ENCODE measurements at places on chromosomes 12 and 14. TPM values are rescaled to one million over a fixed set of nuclear protein-coding genes. Genes with fewer than 3 reads are reported as not detected.

MMP19 gene
- 2.2 TPM for total RNA-seq

EML5 gene
- 0.13 TPM for total RNA-seq

ALG10B gene
- total RNA-seq = 4.1 TPM

CD163L1 gene
- 0.78 TPM for total RNA-seq

BMP4 gene
- total RNA-seq = 2.5 TPM

- DNase-seq = no peak
These were observed 1.5 kb upstream of the ZDHHC22 start for GRCh38 chr14:77143071-77143470.

DNA sequence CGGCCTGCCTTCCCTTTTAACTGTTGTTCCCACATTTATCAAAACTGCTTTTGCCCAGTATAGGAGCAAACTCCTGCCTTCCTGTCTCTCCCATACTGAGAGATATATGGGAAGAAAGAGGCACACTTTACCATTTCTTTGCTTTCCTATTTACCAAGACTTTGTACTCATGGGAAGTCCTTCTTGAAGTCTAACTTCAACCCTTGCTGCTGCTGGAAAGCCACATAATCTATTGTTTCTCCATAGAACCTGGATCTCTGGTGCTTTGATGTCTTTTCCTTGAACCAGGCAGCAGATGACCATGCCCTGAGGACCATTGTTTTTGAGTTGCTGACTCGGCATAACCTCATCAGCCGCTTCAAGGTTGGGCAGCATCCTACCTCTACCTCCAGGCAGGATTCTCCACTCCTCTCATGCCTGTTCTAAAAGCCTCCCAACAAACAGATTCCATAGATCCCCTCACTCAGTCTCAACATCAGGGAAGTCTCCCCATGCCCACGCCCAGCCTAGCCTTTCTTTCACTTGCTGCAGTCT lies 18.4 kb downstream of the PPP1R1A start:
- no peak for DNase-seq

DNA sequence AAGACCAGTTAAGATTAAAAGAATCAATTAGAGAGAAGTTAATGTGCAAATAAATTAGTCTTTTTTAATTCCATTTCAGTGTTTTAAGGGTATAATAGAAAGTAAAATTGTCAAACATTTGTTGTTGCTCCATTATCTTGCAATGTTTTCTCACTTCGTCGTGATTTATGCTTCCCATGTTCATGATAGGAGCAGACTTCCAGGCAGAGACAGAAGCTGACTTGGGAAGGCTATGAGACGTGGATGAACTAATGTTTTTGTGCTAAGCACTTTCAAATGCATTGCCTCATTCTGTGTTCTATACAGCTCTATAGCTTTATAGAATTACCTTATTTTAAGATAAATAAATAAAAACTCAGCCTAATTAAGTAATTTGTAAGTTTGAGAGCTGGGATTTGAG lies 226.2 kb downstream of the PIK3C2G start:
- no peak for DNase-seq

DNA sequence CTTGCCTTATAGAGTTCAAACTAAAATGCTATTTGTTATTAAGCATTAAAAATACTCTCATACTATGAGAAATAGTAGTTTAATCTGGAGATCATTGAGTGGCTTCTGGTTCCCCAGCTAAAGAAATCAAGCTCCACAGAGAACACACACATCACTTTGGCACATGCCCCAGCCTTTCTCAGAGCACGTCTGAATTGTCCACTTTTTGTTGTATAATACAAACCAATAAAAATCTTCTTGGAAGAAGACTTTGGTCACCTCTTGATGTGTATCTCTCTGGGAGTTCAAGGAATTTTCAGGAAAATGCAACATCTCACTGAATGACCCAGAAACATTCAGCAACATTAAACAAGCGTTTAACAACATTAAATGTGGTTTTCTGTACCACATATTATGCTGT lies 413.9 kb downstream of the GALC start:
- no peak for DNase-seq

DNA sequence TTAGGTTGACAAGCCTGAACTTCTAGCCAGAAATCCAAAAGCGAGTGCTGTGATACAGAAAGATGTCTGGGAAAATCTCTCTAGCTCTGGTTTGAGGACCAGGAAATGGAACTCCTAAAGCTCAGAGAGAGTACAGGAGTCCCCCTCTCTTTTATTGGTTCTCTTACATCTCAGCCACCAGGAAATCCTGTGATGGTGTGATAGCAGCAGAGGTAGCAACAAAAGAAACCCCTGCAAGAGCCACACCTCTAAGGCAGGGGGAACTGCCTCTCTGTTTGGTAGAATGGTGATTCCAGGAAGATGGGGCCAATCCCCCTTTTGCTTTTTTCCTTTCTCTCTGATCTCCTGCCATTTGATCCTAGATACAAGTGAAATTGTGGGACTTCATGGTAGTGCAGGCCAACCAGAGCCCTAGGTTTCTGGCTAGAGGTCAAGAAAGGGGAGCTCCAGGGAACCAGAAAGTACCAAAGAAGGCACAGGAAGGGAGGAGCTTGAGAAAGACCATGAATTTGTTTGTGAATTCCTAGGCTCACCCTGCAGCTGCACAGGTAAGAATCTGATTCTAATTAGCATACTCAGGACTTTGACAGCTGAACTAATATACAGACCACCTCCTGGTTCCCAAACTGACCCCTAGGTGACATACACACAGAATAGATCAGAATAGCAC lies 88.5 kb downstream of the PAPLN start:
- DNase-seq = no peak

DNA sequence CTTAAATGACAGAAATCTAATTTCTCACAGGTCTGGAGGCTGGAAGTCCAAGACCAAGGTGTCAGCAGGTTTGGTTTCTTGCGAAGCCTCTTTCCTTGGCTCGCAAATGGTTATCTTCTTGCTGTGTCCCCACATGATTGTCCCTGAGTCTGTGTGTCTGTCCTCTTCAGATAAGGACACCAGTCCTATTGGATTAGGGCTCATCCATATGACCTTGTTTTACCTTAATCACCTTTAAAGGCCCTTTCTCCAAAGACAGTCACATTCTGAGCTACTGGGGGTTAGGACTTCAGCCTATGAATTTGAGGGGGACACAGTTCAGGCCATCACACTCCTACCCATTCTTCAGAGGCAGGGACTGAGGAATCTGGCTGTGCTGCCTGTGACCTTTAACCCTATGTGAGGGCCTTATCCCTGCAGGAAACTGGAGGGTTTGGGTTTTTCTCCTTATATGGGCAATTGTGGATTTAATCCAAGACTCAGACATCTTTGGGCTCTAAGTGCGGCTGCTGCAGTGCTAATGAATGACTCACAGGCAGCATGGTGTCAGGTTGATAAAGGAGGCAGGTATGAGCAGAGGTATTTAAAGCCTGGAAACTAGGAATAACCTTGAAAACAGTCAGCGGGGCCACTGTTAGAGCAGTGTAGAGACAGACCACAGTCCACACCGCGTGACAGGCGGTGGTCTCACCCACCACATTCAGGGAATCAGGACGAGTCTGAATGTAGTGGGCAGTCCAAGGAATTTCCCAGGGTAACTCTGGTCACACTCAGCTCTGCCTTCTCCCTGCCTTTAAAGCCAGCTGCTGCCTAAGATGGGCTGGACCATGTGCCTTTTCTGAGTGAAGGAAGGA lies 10.2 kb downstream of the TPCN1 start:
- no peak for DNase-seq

DNA sequence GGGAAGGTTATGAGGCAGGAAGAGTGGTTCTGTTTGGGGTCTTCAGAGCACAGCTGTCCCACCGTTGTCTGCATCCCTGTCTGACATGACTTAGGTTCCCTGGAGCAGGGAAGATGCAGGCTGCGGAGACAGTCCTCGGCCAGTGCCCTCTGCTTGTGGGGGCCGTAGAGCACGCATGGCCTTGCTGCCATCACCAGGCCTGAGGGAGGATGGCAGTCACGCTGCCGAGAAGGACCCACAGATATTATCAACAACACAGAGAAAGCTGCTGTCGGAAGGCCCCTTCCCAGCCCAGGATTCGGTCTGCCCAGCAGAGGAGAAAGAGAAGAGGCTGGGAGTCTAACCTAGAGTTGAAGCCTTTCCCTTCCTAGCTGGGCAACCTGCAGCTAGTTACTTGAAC lies 35.0 kb downstream of the ERH start:
- DNase-seq = no peak

- peak; percentile 38 for DNase-seq
These were observed 68.2 kb downstream of the DDX51 start for GRCh38 chr12:132075714-132076553.

GRCh38 chr12:82862069-82862841 lies 175.5 kb downstream of the TMTC2 start:
- DNase-seq = no peak
